AML-193 (cell line): ENCODE measurements at places on chromosomes 2 and 18.
A peak's percentile ranks its signal among the peaks of the same experiment; 100 is the strongest.

DNA sequence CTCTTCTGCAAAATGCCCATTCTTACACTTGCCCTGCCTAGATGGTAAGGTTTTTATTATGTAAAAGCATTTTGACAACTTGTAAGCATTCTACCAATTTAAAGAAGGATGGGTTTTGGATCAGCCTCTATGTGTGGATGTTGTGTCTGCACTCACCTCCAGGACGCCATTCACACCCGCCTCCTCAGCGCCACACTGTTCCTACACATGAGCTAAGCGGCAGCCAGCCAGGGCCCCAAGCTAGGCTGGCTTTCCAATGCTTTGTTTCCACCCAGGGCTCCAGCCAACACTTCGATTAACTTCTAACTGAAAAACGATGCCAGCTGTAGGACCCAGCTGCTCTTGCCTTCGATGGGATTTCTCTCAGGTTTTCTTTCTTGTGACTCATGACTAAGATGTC, 73.3 kb upstream of the FZD7 start:
- no peak for DNase-seq

DNA sequence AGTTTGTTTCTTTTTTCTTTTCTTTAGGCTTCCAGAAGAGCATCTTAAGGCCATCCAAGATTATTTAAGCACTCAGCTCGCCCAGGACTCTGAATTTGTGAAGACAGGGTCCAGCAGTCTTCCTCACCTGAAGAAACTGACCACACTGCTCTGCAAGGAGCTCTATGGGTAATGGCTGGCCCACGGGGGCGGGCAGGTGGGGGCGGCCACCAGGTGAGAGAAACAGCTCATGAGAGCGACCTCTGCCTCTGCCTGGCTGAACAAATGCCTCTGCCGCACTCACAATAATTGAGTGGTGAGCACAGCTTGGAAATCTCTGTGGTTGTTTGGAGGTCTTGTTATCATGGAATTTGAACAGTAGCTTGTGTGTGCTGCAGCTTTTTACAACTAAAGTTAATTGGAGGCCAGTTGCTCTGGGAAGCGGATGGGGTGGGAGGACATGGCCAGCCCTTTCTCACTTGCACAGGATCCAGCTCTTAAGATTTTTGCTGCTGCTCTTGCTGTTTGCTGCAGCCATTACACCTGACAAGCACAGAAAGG, 70.4 kb downstream of the INPP5D start:
- DNase-seq: no peak

GRCh38 chr2:117771969-117772630, 42.4 kb upstream of the DDX18 start:
- DNase-seq: peak; percentile 11

DNA sequence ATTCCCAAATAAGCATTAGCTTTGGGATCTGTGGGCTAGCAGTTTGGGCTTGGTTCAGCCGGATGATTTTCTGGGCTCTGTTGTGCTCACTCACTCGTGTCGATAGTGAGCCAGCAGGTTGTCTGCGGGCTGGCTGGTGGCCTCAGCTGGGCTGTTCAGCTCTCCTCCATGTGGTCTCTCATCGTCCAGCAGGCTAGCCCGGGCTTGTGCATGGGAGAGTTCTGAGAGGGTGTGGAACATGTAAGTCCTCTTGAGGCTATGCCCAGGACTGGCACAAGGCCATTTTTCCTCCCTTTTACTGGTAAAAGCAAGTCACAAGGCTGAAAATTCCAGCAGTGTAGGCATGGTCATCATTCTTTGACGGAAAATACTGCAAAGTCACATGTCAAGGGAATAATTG, 38.5 kb downstream of the NTSR2 start:
- no peak for DNase-seq

- no peak for DNase-seq
These were observed 72.8 kb downstream of the TMEM18 start for GRCh38 chr2:604385-604784.
